ENCODE measurements at places on chromosomes 7 and 10.
A peak's percentile ranks its signal among the peaks of the same experiment; 100 is the strongest.

GRCh38 chr7:17446340-17446739 is 147.9 kb downstream of the AHR start:
- DNase-seq, result no peak

DNA sequence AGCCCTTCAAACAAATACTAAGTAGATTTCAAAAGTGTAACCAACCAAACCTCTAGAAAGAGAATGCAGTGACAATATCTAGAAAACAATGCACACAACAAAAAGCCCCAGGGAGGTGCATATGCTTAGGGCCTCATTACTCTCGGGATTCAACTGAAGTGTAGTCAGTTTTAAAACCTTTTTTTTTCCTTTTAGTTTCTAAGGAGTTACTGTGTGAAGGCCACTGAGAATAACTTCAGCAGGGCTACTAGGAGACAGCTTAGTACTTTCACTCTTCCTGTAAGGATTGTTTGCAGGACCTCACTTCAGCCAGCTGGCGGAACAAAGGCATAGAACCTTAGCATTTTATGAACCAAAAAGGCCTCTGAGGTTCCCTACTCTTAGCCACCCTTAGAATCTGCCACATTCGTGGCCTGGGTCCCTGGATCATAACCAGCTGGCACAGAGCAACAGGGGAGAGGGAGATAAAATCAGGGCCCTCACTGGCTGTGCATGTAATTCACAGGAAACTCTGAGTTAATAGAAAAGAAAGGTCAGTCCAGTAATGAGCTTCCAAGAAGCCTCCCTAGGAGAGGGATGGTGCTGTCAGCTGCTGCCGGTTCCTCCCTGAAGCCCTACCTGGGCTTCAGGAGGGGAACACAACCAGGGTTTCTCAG is 3.6 kb downstream of the VOPP1 start:
- DNase-seq, result no peak

- DNase-seq, result peak; percentile 65
Observed at GRCh38 chr10:6204341-6205191, 1.8 kb downstream of the PFKFB3 start.

DNA sequence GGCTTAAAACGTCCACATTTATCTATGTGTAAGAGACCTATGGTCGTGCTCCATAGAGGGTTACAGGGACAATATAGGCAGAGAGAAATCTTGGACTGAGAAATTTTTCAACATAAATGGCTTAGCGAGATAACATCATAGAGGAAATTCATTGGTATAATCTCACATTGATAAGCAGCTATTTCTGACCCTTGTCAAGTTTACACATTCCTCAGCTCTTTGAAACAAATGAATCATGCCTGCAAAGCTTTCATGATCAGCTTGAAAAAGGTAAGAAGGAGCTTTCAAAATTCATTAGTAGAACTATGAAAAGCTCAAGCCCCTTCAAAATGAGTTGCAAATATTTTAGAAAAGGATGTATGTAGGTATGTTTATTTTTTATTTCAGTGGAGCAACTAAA is 478.8 kb downstream of the NEBL start:
- no peak for DNase-seq

GRCh38 chr10:31897506-31897905 is 31.1 kb downstream of the ARHGAP12 start:
- no peak for DNase-seq
